ENCODE measurements at places on chromosomes 2 and 18. TPM values are rescaled to one million over a fixed set of nuclear protein-coding genes. Genes with fewer than 3 reads are reported as not detected.

The ACADL gene
- total RNA-seq: 4.9 TPM

The ST6GAL2 gene
- 53.2 TPM for total RNA-seq

The C2orf74 gene
- total RNA-seq: 7.2 TPM

The SNRNP200 gene
- total RNA-seq: 58.3 TPM

The C18orf54 gene
- 17.3 TPM for total RNA-seq

The BOK gene
- total RNA-seq: 16.7 TPM

The ACVR1 gene
- total RNA-seq: 25.1 TPM

The IL36RN gene
- 0.26 TPM for total RNA-seq

The RUFY4 gene
- not detected for total RNA-seq

The POTEC gene
- total RNA-seq: not detected

The EFR3B gene
- 3.8 TPM for total RNA-seq

- no peak for DNase-seq
These were observed 368.4 kb downstream of the MTX2 start for GRCh38 chr2:176637486-176638166.

DNA sequence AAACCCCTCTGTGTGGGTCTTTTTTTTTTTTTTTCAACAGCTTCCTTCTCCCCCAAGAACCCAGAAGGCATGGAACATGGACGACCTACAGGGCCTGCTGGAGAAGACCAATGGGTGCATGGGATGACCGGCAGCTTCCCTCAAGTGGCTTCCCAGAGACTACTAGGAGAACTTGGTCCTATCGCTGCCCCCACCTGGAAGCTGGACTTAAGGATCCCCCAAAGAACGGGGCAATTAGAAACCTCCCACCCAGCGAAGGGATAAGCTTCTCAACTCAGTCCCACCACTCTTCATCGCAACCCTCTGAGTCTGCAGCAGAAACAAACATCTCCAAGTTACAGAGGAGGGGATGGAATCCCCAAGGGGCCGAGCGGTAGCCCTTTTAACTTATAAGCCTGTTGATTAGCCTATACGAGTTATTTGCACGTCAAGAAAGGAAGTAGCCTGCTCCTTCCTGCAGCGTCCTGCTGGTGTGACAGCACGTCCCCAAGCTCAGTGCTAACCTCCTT is 1.4 kb downstream of the ACTR1B start:
- no peak for DNase-seq

- DNase-seq: no peak
These were observed 15.2 kb downstream of the RAMP1 start for GRCh38 chr2:237874585-237875161.

DNA sequence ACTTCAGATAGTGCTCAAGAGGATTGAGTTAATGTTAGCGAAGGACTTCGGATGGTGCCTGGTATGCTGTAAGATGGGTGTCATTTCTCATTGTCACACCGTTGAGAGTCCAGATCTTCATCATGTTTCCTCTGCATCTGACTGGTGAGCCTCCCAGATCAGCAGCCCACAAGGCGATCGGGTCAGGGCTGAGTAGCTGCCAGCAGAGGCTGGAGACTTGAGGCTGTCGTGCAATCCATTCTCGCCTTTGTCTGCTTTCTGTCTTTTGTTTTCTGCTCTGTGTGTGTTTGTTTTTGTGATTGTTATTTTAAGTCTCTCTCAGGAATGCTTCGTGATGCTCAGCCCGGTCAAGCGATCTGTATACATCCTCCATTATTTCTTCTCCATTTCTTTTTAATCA is 95.8 kb downstream of the TGOLN2 start:
- no peak for DNase-seq

DNA sequence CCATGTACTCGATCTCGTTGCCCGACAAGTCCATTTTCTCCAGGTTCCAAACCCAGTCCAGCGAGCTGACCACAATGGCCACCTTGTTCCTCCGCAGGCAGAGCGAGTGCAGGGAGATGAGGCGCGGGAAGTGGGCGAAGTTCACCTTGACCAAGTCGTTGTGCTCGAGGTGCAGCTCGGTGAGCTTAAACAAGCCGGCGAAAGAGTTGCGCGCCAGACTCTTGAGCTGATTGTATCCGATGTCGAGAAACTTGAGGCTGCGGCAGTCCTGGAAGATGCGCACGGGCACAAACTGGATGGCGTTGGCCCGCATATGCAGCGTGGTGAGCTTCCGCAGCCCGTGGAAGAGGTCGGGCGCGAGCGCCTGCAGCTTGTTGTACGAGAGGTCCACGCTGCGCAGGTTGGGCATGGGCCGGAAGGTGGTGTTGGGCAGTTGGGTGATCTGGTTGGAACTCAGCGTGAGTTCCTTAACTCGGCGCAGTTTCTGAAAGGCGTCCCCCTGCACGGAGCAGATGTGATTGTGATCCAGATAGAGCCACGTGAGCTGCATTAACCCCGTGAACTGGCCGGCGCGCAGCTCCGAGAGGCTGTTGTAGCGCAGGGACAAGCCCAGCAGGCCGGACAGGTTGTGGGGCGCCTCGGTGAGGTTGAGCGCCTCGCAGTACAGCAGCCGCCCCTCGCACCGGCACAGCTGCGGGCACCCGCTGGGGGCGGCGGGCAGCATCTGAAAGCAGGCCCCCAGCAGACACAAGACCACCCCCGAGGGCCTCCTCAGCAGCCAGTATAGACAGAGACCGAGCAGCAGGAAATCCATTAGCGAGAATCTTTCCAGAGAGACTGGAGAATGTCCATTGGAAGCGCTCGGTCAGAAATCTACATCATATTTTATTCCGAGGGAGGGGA is 1.3 kb downstream of the LRRTM1 start:
- DNase-seq: no peak

DNA sequence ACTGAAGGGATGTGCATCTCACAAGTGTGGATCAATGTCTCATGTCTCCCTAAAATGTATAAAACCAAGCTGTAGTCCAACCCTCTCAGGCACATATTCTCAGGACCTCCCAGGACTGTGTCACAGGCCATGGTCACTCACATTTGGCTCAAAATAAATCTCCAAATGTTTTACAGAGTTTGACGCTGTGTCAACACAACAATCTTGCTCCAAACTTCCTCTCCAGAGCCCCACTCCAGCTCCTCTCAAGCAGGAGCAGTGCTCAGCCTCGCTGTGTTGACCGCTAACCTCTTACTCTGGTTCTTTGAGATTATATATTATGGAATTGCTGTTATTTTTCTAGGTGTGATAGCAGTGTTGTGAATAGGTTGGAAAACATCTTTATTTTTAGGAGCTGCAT is 56.2 kb downstream of the CYP27C1 start:
- DNase-seq: no peak

DNA sequence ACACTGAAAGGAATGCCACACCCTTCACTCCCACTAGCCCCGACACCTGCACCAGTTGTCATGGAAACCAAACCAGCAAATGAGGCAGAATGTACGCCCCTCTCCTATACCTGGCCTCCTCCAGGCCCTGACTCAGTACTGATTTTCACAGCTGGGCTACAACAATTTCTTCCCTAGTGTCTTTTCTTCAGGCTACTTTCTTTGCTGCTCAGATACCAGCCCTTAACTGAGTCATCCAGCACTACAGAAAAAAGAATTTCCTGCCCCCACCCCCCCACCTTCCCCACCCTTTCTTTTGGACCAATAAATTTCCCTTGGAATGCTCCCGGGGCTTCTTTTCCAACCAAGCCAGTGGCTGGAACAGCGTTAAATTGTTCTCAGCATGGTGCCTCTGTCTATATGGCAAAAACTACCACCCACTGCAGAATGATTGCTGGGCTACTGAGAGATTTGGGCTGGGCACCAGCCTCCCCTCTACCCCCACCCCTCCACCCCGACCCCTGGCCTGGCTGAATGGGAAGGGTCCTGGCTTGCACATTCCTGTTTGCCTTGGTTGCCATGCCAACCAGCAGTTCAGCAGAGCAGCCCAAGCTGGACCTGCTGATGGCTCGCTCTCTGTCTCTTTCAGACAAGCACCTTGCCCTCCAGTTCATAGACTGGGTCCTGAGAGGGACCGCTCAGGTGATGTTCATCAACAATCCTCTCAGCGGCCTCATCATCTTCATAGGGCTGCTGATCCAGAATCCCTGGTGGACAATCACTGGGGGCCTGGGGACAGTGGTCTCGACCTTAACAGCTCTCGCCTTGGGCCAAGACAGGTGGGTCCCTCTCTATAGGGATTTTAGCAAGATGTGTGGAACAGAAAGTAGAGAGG is 11.3 kb downstream of the SLC14A2 start:
- no peak for DNase-seq

GRCh38 chr2:28667261-28667660 is 84.4 kb upstream of the PPP1CB start:
- no peak for DNase-seq

- DNase-seq: no peak
These were observed 47.6 kb downstream of the DIS3L2 start for GRCh38 chr2:232008907-232009638.

GRCh38 chr18:22346401-22346952 is 71.2 kb downstream of the CTAGE1 start:
- DNase-seq: no peak

DNA sequence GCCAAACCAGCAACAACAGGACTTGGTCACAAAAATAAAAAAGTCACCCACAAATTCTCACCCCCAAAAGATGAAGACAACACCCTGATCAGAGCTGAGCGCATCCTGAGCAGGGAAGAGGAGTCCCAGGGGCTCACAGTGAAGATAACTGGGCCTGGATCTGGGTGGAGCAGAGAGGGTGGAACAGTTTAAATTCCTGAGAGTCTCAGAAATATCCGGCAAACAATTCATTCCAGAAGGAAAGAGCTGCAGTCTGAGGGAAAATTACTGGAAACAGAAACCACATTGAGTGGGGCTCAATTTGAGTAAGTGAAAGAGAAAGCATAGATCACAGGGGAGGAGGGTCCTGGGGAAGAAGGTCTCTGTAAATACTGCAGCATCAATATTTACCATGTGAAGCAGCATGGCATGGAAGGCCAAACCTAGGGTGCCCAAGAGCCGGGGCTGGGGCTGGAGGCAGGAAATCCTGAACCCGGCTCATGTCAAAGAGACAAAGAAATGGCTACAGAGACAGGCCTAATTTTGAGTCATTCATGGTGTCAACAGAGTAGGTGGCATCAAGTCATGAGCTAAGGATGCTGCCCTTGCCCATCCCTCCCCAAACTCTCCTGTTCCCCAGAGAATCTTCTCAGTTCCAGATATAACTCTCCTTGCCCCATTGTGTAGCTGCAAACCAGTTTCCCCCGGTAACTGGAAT is 61.4 kb upstream of the ZBTB7C start:
- DNase-seq: no peak
